ENCODE measurements at places on chromosomes 6 and 20. TPM values are rescaled to one million over a fixed set of nuclear protein-coding genes. Genes with fewer than 3 reads are reported as not detected.

The GSTA4 gene
- 8.0 TPM for total RNA-seq

The OVOL2 gene
- not detected for total RNA-seq

GRCh38 chr20:63942250-63942951, 13.8 kb downstream of the UCKL1 start:
- DNase-seq, result peak; percentile 53

The TRIM15 gene
- not detected for total RNA-seq

- no peak for DNase-seq
These were observed 32.5 kb downstream of the SCGN start for GRCh38 chr6:25684565-25684964.

- DNase-seq, result no peak
These were observed 87.1 kb downstream of the BACH2 start for GRCh38 chr6:90209527-90209926.
